ENCODE measurements at places on chromosomes 4 and X.
A peak's percentile ranks its signal among the peaks of the same experiment; 100 is the strongest.

GRCh38 chrX:29841750-29842149 lies 373.6 kb upstream of the MAGEB2 start:
- peak; percentile 10 for DNase-seq

DNA sequence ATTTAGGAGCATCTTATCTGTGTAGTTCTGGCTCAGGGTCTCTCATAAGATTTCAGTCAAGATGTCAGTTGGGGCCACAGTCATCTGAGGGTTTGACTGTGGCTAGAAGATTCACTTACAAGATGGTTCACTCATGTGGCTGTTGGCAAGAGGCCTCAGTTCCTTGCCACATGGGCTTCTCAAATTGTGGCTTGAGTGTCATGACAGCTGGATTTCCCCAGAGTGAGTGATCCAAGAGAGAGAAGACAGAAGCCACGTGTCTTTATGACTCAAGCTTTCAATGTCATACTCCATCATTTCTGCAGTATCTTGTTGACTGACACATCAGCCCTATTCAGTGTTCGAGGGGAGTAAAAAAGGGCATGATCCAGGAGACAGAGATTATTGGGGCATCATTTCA lies 131.3 kb upstream of the AP1S2 start:
- DNase-seq = peak; percentile 23

DNA sequence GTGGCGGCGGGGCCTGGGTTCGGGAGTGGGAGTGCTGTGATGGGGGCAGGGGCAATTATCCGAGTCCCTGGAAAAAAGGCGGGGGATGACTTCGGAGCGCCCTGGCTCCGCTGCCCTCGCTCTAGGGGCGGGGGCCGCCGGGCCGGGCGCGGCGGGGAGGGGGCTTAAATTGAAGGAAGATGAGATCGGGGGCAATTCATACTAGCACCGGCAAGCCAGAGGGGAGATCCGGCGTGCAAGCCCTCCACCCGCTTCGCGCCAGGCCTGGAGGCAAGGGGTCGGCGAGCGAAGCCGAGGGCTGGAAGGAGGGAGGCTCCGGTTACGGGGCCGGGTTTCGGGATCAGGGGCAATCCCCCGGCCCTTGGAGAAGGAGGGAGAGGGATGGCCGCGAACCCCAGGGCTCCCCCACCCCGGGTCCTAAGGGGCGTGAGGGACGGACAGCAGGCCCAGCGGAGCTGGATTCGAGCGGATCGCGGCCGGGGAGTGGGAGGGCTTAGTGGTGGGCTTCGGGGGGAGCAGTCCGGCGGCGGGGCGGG lies 1.2 kb downstream of the BCORL1 start:
- DNase-seq = no peak

DNA sequence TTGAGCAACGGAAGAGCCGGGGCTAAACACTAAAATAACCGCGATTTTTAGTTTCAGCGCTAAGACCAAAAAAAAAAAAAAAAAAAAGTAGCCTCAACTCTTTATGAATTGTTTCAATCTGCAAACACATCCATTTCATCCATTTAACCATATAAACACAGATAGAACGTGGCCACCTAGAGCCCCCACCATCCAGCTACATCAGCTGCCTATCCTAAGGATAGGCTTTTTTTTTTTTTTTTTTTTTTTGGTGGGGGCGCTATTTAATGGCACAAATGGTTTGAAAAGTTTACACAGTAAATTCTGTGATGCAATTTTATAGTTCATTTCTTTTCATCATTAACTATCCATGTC lies 492 bp upstream of the HDAC8 start:
- DNase-seq = no peak

DNA sequence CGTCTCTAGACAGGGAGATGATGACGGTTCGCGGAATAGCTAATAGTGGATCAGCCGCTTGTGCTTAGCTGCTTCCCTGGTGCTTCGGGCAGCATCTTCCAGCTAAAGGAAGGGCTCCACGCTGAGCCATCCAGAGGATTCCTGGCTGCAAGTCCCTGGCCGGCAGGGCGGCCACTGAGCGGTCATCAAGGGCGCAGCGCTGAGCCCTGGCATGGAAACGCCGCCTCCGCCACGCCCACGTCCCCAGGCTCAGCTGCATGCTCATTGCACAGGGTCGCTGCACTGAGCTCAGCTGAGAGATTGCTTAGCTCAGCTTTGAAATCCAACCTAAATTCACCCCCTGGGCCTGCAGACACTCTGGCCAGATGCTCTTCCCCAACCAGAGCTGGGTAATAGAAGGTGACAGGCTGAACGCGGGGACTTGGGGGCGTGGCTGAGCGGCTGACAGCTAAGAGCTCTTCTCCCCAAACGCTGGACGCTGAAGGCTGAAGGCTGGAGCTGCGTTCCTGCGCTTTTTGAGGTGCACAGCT lies 118.2 kb upstream of the KIT start:
- no peak for DNase-seq

DNA sequence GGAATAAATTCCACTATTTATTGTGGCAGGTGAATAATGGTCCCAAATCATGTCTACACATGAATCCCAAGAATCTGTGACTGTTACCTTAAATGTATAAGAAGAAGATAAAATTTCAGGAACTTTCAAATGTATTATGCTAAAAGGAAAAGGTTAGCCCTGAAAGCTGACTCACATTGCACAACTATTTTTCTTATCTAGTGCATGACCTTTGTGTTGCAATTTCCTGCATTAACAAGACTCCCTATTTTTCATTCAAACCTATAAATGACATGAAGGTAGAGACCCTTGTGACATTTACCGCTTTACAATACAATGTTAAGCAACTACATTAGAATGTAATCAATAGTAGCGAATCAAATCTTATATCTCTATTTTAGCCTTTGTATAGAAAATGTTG lies 36.7 kb downstream of the UBQLN2 start:
- DNase-seq = no peak

GRCh38 chrX:124931241-124931640 lies 388.4 kb upstream of the TEX13C start:
- DNase-seq = no peak

DNA sequence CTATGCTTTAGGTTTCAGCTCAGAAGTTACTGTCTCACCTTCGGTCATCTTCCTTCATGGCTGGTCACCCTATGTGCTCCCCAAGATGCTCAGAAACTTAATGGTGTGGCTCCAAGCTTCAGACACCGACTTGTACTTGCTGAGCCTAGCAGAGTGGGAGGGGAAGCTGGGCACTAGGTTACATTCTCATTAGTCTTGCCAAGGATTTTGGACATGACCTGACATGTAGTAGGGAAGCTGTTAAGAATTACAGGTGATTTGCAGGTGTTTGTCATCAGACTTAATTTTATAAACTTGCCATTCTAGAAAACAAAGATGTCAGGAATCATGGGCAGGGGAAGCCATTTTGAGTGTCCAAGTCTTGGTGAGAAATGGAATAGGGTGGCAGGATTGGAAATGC lies 72.4 kb downstream of the CCNG2 start:
- no peak for DNase-seq

DNA sequence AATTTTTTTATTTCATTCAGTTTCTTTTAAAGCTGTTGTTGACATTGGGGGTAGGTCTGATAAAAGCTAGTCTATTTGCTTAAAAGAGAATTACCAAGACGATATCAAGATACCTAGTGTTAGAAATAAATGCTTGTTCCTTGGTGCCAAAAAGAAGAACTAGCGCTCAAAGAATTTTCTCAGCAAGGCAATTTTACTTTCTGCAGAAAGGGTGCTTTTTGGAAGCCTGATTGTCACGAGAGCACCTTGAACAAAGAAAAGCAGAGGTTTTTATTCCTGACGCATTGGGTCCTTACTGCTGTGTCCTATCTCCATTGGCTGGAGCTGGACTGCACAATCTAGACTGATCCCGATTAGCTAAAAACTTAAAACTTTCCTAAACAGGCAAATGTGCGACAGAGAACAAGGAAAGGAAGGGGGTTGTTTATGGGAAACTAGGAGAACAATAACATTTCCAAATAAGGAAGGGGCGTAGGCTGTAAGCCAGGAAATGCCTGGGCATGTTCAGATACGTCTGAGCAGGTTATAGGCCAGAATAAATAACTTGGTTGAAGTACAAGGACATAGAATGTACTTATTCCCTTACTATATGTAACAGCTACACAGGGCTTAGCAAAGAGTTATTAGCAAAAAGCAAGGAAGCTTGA lies 50.3 kb upstream of the STPG2 start:
- DNase-seq = no peak

DNA sequence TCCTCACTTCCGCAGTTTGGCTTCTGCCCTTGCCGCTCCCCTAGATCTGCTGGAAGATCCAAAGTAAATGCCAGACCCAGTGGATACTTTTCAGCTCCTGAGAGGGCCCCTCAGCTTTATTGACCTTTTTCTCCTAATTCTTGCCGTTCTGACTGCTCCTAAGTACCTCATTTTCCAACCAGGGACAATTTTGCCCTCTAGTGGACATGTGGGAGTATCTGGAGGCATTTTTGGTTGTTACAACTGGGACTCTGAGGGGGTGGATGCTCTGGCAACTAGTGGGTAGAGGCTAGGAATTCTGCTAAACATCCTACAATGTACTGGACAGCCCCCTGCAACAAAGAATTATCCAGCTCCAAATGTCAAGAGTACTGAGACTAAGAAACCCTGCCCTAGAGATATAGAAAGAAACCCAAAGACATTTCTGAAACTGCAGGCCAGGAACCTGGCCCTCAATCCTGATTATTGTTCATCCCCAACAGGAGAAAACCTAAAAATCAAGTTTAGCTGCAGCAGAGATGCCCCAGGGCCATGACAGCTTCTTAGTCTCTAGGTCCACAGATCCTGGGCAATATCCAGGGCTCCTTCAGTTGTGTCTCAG lies 3.4 kb downstream of the TEX13B start:
- DNase-seq = peak; percentile 13

GRCh38 chr4:38281371-38282071 lies 321.3 kb downstream of the PTTG2 start:
- no peak for DNase-seq

GRCh38 chr4:140297221-140297570 lies 76.2 kb upstream of the SCOC start:
- no peak for DNase-seq

DNA sequence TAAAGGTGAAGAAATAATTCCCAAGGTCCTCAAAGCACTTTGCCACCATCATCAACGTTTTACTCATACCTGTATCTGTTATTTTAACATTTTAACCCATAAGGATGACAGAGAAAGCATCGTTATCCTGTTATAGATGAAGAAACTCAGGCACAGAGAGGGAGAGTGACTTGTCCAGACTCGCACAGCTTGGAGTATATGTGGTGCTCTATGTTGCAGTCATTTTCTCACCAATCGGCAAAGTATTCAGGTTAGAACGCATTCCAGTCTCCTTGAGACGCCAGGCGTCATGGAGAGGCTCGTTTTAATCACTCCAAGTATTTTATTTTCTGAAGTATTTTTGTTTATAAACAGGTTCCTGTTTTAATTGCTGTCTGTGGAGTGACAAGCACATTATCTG lies 73.5 kb downstream of the IRF2 start:
- no peak for DNase-seq

DNA sequence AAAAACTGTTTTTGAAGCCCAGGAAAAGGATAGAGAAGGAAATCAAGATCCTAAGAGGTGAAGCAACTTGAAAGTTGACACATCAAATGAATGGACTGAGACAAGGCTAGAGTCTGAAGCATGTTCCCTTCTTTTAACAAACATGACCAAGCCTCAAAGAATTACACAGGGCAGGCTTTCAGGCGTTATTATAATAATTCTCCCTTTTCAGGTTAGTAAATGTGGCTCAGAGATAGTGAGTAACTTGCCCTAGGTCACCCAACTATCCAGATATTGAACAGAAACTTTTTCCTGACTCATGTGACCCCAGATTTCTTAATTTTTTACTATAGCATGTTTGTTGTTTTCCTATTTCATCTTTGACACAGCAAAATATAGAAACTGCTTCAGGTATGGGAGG lies 91.7 kb downstream of the PPP1R2C start:
- DNase-seq = no peak

- no peak for DNase-seq
These were observed 658.6 kb upstream of the ATOH1 start for GRCh38 chr4:93169966-93170365.

GRCh38 chr4:130147641-130148040 lies 1051.7 kb downstream of the C4orf33 start:
- DNase-seq = no peak

DNA sequence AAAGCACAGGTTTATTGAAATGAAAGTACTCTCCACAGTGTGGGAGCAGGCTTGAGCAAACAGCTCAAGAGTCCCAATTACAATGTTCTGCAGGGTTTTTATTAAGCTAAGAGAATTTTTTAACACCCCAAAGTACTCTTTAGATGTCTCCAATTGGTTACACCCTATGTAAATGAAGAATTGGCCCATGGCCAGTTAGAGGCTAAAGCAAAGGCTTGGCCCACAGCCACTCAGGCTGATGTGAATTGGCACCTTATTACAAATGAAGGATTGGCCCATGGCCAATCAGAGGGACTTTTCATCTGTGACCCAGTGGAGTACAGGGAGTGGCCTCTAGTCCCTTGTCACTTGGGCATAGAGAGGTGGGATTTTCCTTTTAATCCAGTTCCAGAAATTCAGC lies 30.1 kb upstream of the IQCM start:
- DNase-seq = no peak

- DNase-seq = peak; percentile 85
These were observed 345.5 kb downstream of the ANK2 start for GRCh38 chr4:113394730-113395530.

DNA sequence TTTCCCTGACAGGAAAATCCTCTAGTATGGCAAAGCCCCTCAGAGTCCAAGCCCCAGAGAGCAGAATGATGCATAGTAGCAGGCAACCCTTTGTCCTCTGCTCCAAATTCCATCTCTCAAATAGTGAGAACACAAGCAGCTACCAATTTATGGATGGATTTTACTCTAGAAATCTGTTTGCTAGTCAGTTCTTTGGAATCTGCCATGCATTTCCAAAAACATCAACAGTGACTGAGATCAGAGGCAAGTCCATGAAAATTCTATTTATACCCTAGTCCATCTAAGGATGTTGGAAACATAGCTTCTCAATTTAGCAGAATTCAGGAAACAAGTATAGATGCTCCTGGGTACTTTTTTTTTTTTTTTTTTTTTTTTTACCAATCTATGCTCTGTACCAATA lies 10.0 kb upstream of the CC2D2A start:
- DNase-seq = no peak

GRCh38 chrX:19585332-19586082 lies 70.2 kb upstream of the MAP3K15 start:
- DNase-seq = no peak

DNA sequence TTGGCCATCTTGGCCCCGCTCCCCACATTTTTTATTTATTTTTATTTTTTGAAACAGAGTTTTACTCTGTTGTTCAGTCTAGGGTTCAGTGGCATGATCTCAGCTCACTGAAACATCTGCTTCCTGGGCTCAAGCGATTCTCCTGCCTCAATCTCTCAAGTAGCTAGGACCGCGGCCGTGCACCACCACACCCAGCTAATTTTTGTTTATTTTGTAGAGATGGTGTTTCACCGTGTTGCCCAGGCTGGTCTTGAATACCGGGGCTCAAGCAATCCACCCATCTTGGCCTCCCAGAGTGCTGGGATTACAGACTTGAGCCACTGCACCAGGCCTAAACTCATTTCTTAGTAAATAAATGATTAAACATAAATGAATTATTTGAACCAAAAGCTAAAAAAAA lies 322.0 kb upstream of the LCORL start:
- no peak for DNase-seq
